ENCODE measurements at places on chromosomes 7 and 10.

DNA sequence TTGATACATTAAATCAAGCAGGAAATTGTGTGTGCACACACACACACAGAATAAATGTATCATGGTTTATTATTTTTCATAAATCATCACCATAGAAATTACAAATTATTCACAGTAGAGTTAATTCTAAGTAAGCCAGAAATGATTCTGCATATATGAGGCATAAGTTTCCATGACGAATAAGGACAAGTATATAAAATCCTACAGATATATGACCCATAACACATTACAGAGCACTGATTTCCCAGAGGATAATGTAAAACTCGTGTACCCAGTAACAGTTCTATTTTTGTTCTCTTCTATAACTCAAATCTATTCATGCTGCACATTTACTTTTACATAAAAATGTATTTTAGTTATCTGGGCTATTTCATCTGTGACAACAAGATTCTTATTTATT lies 169.7 kb downstream of the LRRTM3 start:
- no peak for DNase-seq

DNA sequence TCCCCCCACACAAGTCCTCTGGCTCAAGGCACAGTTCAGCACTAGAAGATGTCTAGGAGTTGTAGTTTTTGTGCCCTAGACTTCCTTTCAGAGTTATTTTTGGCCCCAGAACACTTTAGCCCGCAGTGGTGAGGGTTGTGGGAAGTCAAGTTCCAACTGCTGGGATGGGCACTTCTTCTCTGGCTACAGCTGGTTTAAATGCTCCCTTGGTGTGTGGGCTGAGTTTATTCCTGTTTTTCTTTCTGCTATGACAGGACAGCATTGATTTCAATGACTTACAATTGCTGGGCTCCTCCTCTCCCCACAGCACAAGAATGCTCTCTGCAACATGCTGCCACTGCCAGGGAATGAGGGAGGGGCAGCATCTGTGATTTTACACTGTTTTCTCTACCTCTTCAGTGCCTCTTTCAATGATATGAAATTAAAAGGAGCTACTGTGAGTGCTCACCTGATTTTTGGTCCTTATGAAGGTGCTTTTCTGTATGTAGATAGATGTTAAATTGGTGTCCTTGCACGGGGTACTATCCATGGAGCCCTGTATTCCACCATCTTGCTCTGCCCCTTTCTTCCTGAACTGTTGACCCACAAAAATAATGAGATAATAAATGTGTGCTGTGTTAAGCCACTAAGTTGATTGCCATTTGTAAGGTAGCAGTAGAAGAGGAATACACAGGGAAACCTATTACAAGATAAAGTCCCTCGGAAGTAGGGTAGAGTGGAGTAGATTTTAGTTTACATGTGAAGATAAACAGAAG lies 56.3 kb downstream of the SLC13A1 start:
- no peak for DNase-seq

- no peak for DNase-seq
These were observed 4.1 kb downstream of the ABLIM1 start for GRCh38 chr10:114653926-114654325.

- DNase-seq, result no peak
These were observed 8.6 kb downstream of the PFKFB3 start for GRCh38 chr10:6211341-6211670.

- DNase-seq, result no peak
These were observed 92.2 kb upstream of the GNA12 start for GRCh38 chr7:2936301-2936700.

DNA sequence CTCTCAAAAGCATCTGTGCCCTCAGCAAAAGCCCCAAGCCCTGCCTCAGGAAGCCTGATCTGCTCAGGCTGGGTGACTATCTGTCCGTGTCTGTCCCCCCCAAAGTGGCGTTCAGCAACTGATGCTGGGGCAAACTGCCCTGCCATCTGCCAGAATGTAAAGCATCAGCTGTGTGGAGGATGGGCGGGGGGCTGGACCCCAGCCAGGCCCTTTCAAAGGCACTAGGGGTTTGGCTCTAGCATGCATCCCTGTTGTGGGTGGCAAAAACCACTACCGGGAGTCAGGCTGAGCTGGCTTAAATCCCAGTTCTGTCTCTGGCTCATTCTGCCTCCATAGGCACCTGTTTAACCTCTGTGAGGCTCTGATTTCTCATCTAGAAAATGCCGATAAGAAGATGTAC lies 35.5 kb downstream of the GPRIN2 start:
- DNase-seq, result no peak

GRCh38 chr7:99365318-99366141 lies 9.0 kb upstream of the ARPC1B start:
- no peak for DNase-seq

GRCh38 chr7:67625257-67625737 lies 628.7 kb downstream of the TYW1 start:
- no peak for DNase-seq

GRCh38 chr10:104689547-104689946 lies 48.5 kb downstream of the SORCS3 start:
- no peak for DNase-seq
